ENCODE measurements at places on chromosomes 16 and 17.

GRCh38 chr16:65543781-65544740 is 422.2 kb upstream of the CDH11 start:
- H3K4me1 ChIP-seq, result peaks cover 32% of the 10 kb centered on the region
- H3K4me3 ChIP-seq, result no peak overlapping the region
- no peak overlapping the region for H3K27ac ChIP-seq
- H3K36me3 ChIP-seq, result no peaks in the 10 kb centered on the region
- no peaks in the 10 kb centered on the region for H3K27me3 ChIP-seq
- no peak for DNase-seq

GRCh38 chr16:54363766-54364165 is 77.2 kb upstream of the IRX3 start:
- no peaks in the 10 kb centered on the region for H3K36me3 ChIP-seq
- DNase-seq, result no peak
- no peaks in the 10 kb centered on the region for H3K27me3 ChIP-seq
- H3K27ac ChIP-seq, result no peak overlapping the region
- H3K4me1 ChIP-seq, result no peaks in the 10 kb centered on the region
- H3K4me3 ChIP-seq, result no peak overlapping the region

- H3K36me3 ChIP-seq, result no peaks in the 10 kb centered on the region
- no peaks in the 10 kb centered on the region for H3K27me3 ChIP-seq
- peaks cover 40% of the 10 kb centered on the region for H3K4me1 ChIP-seq
- H3K27ac ChIP-seq, result no peak overlapping the region
Measured at GRCh38 chr17:55446581-55447205, 25.1 kb upstream of the MMD start.

DNA sequence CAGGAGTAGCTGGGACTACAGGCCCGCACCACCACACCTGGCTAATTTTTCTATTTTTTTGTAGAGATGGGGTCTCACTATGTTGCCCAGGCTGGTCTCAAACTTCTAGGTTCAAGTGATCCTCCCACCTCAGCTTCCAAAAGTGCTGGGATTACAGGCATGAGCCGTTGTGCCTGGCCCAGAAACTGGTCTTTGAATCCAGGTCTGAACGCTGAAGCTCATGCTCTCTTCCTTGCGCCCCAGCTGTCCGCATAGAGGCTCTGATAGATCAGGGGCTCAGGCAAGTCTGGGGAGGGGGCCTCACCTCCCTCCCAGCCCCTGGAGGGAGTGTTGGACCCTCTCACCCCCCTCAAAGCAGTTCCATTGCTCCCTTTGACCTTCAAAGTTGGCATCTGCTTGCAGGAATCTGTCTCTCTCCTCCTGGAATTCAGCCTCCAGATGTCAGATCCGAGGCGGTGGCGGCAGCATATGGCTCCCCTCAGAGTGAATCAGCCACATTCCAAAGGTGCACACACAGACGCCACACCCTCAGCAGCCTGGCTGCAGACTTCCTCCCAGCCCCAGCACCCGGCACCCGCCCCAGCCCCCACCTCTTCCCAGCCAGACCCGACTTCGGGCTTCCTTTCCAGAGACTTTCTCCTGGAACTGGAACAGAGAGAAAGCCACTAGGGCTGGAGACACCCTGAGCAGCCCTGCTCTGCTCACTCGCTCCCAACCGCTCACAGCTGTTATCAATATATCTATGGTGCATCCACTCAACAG is 16.9 kb upstream of the GLIS2 start:
- peak overlapping the region; percentile 8 for H3K4me3 ChIP-seq
- H3K27me3 ChIP-seq, result no peaks in the 10 kb centered on the region
- peak overlapping the region; percentile 87 for H3K27ac ChIP-seq
- peaks cover 27% of the 10 kb centered on the region for H3K4me1 ChIP-seq

DNA sequence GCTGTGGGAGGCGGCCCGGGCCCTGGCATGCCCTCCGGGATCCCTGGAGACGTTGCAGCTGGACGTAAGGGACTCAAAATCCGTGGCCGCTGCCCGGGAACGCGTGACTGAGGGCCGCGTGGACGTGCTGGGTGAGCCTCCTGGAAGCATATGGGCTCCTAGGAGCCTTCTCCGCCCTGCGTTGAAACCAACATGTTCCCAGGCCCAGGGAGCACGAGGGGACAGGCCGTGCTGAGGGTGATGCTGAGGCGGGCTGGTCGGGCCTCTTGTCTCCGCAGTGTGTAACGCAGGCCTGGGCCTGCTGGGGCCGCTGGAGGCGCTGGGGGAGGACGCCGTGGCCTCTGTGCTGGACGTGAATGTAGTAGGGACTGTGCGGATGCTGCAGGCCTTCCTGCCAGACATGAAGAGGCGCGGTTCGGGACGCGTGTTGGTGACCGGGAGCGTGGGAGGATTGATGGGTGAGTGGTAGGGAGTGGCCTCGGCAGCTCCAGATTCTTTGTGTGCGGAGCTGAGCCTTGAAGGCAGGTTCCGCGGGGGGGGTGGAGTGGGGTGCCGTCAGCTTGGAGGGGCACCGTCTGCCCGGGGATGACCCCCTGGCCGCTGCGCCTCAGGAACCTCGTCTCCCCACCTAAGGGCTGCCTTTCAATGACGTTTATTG is 567 bp downstream of the HSD17B1 start:
- H3K27me3 ChIP-seq, result no peaks in the 10 kb centered on the region
- DNase-seq, result no peak
- H3K4me3 ChIP-seq, result no peak overlapping the region
- H3K36me3 ChIP-seq, result peaks cover 6% of the 10 kb centered on the region

DNA sequence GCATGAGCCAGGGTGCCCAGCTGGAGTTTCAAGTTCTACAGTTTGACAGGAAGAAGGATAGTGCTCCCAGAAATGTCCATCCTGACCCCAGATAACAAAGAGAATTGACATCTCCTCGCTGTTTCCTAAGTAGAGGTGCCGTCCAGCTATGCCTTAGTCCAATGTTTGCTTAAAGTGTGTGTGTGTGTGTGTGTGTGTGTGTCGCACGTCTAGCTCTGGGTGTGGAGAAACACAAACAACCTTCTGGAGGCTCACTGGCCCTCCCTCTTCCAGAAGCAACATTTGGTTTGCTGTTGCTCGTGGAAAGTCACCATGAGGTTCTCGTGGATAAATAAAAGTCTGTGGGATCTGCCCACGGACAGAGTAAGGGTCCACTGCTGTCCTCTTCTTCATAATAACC is 22.1 kb downstream of the EMP2 start:
- no peak overlapping the region for H3K27ac ChIP-seq
- peaks cover 7% of the 10 kb centered on the region for H3K4me1 ChIP-seq
- no peak for DNase-seq
- H3K36me3 ChIP-seq, result no peaks in the 10 kb centered on the region
- H3K27me3 ChIP-seq, result no peaks in the 10 kb centered on the region
- no peak overlapping the region for H3K4me3 ChIP-seq

DNA sequence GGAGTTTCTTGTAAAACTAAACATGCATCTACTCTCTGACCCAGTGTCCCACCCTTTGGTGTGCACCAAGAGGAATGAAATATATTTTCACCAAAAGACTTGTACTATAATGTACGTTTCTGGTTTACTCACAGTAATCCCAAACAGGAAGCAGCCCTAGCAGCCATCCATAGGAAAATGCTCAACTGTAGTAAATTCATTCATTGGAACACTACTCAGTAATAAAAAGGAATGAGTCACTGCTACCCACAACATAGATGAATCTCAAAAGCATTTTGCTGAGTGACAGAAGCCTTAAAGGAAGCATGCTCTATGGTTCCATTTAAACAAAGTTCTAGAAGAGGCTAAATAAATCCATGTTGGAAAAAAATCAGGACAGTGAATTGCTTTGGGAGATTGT is 37.6 kb upstream of the DHRS7B start:
- no peaks in the 10 kb centered on the region for H3K4me1 ChIP-seq

- H3K36me3 ChIP-seq, result peaks cover 5% of the 10 kb centered on the region
- DNase-seq, result peak; percentile 63
- H3K27ac ChIP-seq, result peak overlapping the region; percentile 91
- no peaks in the 10 kb centered on the region for H3K27me3 ChIP-seq
Measured at GRCh38 chr16:20906341-20907255, 6.0 kb downstream of the LYRM1 start.

DNA sequence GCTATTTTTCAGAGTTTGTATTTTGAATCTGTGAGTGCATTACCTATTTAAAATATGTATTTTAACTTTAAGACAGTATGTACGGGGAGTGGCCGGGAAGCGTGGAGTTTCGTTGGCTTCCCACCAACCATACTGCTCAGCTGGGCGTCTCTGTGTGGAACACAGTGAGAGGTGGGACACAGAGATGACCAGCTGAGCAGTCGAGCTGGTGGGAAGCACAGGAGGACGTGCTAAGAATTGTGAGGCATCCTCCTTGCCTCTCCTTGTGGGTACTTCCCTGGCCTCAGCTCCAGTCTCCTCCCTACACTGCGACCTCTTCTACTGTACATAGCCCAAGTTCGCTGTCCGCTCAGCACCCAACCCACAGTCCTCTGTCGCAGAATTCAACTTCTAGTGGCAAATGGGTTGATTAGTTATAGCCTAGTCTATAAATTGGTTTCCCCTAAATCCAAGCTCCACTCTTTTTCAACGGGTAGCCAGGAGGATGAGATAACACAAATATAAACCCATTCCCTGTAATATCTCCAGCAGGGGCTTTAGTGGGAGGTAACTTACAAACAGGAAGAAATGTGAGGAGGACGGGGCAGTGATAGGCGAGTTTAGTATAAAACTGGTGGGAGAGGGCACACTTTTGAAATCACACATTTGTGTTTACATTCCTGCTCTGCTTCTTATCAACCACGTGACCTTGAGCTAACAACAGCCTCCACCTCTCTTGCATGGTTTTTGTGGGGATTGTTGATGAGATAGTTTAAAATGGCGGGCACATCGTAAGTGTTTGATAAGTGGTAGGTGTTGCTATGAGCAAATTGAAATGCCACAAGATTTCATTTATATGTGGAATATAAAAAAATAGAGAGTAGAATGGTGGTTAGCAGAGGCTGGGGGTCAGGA is 211.9 kb upstream of the HS3ST3A1 start:
- no peaks in the 10 kb centered on the region for H3K27me3 ChIP-seq
- no peaks in the 10 kb centered on the region for H3K36me3 ChIP-seq
- H3K4me1 ChIP-seq, result no peaks in the 10 kb centered on the region
- DNase-seq, result no peak
- no peak overlapping the region for H3K27ac ChIP-seq
- no peak overlapping the region for H3K4me3 ChIP-seq

- DNase-seq, result peak; percentile 49
- H3K27ac ChIP-seq, result no peak overlapping the region
- peaks cover 11% of the 10 kb centered on the region for H3K4me1 ChIP-seq
- H3K4me3 ChIP-seq, result no peak overlapping the region
- peaks cover 4% of the 10 kb centered on the region for H3K36me3 ChIP-seq
- no peaks in the 10 kb centered on the region for H3K27me3 ChIP-seq
Measured at GRCh38 chr16:56202036-56202435, 10.7 kb downstream of the GNAO1 start.

DNA sequence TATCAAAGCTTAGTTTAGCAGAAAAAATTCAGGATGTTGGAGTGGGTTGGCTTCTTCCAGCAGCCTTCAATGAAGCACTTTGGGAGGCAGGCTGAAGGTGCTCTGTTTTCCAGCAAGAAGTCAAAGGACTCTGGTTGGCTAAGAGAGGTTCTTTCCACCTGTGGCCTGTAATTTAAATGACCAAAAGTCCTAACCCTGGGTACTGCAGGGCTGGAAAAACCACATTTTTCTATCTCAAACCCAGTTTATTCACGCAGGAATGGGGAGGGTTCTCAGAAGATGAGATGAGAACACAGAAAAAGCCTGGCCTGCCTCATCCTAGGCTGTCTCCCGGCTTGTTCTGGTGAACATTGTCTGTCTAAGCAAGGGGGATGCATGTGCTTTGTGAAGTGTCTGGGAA is 68.6 kb upstream of the ZFHX3 start:
- H3K27me3 ChIP-seq, result no peaks in the 10 kb centered on the region
- no peak for DNase-seq
- H3K4me3 ChIP-seq, result no peak overlapping the region
- H3K36me3 ChIP-seq, result no peaks in the 10 kb centered on the region
- no peak overlapping the region for H3K27ac ChIP-seq

- peak overlapping the region; percentile 16 for H3K27ac ChIP-seq
- 0 out of 2 replicates have a peak, but pooled peaks cover 2% of the 10 kb centered on the region for H3K36me3 ChIP-seq
- H3K27me3 ChIP-seq, result no peaks in the 10 kb centered on the region
- H3K4me3 ChIP-seq, result no peak overlapping the region
- DNase-seq, result no peak
- peaks cover 27% of the 10 kb centered on the region for H3K4me1 ChIP-seq
Measured at GRCh38 chr17:42246515-42246914, 29.7 kb downstream of the STAT5B start.

GRCh38 chr16:3950343-3951193 is 70.1 kb upstream of the CREBBP start:
- peaks cover 62% of the 10 kb centered on the region for H3K4me1 ChIP-seq
- H3K27ac ChIP-seq, result peak overlapping the region; percentile 73
- peak overlapping the region; percentile 26 for H3K4me3 ChIP-seq
- peak; percentile 95 for DNase-seq
- no peaks in the 10 kb centered on the region for H3K36me3 ChIP-seq
- H3K27me3 ChIP-seq, result no peaks in the 10 kb centered on the region

DNA sequence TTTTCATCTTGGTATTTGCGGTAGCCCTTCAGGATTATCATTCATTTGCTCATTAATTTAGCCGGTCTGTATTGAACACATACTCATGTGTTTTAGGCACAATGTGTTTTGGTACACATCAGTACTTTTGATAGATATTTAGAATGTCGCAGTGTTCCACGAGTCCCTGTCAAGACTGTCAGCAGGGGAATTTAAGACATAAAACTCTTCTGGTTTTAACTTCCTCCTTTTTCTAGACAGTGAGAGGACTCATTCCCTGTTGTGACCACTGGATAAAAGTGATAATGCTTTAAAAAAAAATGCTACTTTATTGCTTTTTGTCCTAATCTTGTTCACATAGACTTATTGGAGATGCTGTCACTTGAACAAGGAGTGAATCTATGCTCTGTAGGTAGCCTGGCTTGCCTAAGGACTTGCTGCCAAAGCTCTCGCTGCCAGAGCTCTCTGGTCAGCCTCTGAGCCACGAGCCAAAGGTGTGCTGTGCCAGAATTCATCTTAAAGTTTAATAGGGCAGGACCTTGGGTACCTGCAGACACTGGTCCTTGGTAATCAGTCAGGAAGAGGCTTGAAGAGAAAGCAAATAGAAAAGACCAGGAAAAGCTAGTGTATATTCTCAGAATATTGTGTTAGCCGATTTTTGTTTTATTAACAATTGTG is 5.4 kb downstream of the DCAF7 start:
- DNase-seq, result no peak
- H3K4me1 ChIP-seq, result peaks cover 10% of the 10 kb centered on the region
- H3K27ac ChIP-seq, result no peak overlapping the region
